ENCODE measurements at places on chromosomes 3 and 15. TPM values are rescaled to one million over a fixed set of nuclear protein-coding genes. Genes with fewer than 3 reads are reported as not detected.

PARP16 gene
- polyA plus RNA-seq, result 3.0 TPM

GAP43 gene
- 3.3 TPM for polyA plus RNA-seq

GABRA5 gene
- polyA plus RNA-seq, result not detected

DNA sequence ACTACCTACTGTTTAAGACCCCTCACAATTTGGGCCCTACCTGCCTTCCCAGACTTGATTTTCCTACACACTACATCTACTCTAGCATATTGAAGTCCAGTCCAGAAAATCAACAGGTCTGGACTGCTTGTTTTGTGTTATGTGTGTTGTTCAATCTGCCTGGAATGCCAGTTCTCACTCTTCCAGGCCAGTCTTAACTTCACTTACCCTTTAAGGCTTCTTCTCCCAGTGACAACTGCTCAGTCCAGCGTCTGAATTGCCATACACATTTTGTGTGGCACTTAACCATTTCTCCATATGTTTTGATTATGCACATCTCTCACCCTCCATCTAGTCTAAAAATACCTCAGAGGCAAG, 1.1 kb downstream of the TICRR start:
- no peak for DNase-seq

GRCh38 chr3:191235331-191236314, 36.6 kb downstream of the OSTN start:
- DNase-seq, result no peak

GRCh38 chr3:19250959-19251610, 102.8 kb downstream of the KCNH8 start:
- DNase-seq, result no peak

- no peak for DNase-seq
These were observed 167.6 kb downstream of the ECT2 start for GRCh38 chr3:172918165-172918564.

- DNase-seq, result no peak
These were observed 84.3 kb downstream of the EEFSEC start for GRCh38 chr3:128237348-128238183.

DNA sequence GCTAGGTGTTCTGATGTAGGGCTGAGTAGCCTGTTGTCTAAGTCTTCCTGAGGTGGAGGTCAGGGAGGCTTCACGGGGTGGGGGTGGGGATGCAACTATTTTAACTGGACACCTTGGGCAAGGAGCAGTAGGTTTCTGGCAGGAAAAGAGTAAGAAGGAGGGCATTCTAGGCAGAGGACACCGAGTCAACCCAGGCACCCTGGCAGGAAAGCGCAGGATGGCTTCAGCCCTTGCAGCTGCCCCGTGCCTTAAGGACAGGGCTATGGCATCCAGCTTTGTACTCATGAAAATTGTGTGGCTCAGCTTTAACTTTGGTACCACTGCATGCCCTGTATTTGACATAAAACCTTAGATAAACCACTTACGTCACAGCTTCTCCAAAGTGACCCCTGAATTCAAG, 6.4 kb upstream of the FILIP1L start:
- DNase-seq, result no peak

GRCh38 chr3:73530022-73530396, 94.7 kb downstream of the PDZRN3 start:
- DNase-seq, result no peak

DNA sequence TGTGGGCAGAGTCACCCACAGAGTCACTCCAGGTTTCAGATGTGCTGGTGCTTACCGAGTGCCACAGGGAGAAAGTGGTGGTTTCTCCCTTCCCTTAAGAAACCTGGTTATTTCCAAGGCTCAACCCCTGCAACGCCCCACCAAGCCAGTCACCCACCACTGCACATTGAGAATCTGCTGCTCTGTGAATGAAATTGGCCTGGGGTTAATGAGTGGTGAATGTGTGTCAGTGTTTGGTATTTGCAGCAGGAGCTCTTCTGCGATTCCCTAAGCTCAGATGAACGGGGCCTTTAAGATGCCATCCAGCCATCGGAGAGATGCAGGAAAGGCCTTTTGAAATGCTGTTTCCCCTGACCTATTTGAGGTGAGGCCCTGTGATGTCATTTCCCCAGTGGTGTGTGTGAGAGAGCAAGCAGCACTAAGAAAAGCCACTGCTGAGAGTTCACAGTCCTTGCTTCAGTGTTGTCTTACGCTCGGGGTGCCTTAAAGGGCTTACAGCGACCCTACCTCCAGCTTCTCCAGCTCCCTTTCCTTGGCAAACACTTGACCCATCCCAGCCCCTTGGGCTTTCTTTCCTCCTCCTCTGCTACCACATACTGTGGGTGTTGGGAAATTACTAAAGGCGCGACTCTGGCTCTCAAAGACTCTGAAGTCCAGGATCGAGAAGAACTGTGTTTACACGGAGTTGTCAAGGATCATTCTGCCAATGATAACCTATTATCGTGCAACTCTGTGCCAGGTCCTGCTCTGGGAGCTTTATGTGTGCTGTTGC, 68.9 kb downstream of the SMAD3 start:
- DNase-seq, result no peak

DNA sequence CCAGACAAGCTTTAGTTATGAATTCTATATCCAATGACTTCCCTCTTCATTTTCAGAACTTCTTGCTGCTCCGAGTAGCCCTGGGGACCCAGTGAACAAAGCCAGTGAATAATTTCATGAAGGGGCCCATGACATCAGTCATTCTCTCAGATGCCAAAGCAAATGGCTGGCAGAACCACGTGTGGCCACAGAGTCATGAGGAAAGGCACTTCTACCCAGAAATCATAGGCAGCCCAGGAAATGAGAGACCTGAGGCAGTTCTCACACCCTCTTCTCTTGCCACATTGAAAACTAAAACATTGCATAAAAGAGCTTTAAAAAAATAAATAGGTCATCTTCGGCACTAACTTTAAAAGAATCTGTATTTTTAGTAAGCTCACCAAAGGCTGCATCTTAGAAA, 4.3 kb upstream of the UACA start:
- no peak for DNase-seq

GRCh38 chr3:36058404-36059030, 321.8 kb upstream of the STAC start:
- DNase-seq, result no peak

All from heart left ventricle (tissue), 16 donors.